ENCODE measurements at places on chromosomes 13 and 19.

DNA sequence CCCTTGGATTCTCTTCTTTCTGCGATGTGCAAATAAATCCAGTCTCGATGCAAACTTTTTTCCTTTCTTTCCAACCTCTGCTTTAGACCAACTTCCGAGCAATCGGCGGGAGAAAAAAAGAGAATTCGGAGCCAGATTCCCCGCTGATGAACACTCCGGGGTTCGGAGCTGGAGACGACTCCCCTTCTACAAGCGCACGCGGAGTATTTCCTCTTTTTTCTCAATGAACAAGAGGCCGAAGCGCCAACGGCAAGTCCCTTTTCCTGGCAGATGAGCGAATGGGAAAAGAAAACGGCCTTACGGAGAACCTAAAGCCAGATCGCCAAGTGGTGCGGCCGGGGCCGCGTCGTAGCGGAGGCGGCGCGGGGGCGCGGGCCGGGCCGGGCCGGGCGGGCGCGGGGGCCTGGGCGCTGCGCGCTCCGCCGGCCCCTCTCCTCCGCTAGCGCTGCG lies 250 bp downstream of the SPRY2 start:
- no peak for DNase-seq

DNA sequence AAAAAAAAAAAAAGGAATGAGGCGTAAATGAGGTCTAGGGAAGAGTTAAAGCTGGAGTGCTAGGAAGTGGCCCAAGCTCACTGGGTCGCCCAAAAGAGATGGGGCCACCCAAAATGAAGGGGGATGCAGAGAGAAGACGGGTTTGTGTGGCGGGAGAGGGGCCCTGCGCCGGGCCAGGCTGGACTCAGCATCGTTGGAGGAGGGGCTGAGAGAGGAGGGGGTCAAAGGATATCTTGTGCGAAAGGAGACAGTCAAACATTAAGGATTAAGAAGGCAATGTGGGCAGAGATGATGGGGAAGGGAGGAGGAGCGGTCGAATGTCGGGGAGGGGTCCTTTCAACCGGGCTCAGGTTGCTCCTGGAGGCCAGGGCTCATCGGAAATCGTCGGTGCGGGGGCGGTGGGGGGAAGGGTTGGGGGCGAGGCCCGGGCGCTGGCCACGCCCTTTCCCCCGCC lies 825 bp upstream of the CARM1 start:
- no peak for DNase-seq

DNA sequence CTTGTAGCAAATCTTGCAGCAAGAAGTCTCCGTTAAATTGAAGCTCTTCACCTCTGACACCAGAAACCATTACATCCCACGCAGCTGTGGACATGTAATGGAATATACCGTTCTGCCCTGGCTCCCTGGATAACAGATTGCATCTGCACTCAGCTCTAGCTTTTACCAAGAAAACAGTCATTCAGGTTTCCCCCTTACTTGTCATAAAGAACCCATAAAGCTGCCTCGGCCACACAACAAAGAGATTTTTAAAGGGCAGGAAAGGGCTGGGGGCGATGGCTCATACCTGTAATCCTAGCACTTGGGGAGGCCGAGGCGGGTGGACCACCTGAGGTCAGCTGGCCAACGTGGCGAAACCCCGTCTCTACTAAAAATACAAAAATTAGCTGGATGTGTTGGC lies 127.6 kb upstream of the RFC3 start:
- DNase-seq, result no peak

DNA sequence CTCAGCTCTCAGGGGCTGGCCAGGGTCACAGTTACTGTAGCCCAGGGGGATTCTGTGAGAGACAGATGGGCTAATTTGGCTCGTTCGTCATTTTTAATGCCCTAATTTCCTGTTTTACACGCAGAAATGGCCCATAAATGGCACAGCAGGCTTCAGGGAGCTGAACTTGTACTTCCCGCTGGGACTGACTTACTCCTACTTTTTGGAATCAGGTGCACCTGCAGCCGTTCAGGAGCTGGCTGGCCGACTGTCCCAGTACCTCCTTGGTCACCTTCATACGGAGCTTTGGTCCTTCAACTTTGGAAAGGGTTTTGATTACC lies 62.4 kb upstream of the URI1 start:
- no peak for DNase-seq

- DNase-seq, result no peak
Measured at GRCh38 chr13:38530492-38530891, 156.4 kb upstream of the FREM2 start.

DNA sequence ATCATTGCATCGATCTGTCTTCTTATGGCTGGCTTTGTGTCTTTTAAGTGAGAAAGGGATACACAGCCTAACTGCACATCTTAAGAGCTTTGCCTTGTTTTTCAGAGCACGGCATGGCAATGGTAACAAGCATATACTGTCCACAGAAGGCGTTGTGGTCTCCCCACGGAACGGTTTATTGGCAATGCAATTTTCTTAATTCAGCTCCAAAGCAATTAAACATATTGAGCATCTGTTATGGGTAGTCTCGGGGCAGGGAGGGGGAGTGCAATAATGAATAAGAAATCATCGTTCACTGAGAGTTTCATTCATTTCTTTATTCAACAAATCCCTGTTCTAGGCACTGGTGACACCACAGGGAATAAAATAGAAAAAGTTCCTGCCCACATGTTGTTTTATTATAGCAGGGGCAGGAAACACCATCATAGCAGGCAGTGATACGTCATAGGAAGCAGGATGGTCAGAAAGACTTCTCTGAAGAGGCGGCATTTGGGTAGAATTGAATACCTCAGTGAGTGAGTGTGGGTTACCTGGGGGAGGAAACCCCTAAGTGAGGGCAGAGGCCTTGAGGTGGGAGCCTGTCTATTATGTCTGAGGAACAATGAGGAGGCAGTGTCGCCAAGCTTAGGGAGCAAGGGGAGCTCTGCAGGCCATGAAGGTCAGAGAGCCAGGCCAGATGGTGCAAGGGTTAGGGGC lies 185.7 kb upstream of the KL start:
- no peak for DNase-seq

DNA sequence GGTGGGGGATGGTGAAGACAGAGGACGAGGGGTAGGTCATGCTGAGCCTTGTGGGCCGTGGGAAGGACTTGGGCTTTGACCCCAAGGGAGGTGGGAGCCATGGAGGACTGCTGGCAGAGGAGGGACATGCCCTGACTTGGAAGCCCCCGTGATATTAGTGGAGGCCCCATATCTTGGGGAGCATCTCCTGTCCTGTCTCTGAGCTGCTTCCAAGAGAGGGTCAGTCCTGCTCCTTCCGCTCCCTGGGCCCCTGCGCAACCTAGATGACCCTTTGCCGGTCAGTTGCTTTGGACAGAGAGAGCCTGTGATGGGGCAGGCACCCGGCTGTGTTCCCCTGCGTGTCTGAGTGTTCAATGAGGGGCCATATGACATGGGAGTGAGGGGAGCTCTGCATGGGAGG lies 5.2 kb downstream of the TLE6 start:
- no peak for DNase-seq

DNA sequence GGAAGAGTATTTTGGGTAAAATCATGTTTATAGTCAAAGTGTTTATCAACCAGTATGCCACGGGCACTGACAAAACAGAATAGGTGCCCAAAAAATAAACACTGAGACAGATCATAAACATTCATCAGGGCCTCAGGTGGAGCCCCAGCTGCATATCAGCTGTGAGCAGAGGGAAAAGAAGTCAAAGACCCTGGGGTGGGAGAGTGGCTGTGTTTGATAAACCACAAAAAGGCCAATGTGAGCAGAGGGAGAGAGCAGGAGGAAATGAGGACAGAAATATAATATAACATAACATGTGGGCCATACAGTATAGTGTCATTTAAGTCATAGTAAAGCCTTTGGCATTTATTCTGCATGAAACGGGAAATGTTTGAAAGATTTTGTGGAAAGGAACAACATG lies 10.0 kb upstream of the EPSTI1 start:
- DNase-seq, result no peak

DNA sequence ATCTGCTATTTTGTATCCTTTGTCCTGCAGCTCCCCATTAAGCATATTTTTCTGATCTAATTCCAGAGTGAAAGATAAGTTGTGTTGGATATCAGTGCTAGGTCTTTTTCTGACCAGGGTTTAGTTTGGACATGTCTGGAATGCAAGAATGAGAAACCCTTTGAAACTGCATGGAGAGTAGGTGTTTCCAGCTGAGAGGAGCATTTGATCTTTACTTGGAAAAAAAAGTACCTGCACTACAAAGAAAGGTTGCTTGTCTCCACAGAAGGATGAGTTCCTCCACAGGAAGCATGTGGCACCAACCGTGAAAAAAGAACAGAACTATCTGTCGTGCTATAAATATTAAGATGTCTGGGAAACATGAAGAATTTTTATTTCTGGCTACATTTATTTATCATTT lies 36.6 kb upstream of the MED4 start:
- no peak for DNase-seq

- peak; percentile 81 for DNase-seq
Measured at GRCh38 chr13:45047394-45048310, 58.3 kb downstream of the GPALPP1 start.

DNA sequence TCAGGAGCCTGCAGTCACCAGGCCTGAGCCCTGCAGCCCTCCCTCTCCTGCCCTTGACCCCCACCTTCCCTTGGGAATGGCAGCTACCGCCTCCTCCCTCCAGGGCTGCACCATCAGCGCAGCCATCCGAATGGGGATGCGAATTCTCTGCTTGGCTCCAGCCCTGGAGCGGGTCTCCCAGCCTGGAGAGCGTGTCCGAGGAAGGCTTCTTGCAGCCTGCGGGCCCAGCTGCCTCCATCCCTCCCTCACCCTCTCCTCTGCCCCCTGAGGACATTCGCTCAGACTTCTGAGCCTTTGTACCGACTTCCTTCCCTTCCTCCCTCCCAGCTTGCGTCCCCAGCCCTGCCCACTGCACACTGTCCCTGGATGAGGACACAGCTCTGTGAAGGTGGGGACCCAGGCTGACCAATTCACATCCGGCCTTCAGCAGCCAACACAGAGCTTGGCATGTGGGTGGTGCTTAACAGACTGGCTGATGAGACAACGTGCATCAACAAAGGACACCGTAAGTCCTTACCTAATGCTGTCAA lies 6.0 kb upstream of the NKPD1 start:
- DNase-seq, result no peak

DNA sequence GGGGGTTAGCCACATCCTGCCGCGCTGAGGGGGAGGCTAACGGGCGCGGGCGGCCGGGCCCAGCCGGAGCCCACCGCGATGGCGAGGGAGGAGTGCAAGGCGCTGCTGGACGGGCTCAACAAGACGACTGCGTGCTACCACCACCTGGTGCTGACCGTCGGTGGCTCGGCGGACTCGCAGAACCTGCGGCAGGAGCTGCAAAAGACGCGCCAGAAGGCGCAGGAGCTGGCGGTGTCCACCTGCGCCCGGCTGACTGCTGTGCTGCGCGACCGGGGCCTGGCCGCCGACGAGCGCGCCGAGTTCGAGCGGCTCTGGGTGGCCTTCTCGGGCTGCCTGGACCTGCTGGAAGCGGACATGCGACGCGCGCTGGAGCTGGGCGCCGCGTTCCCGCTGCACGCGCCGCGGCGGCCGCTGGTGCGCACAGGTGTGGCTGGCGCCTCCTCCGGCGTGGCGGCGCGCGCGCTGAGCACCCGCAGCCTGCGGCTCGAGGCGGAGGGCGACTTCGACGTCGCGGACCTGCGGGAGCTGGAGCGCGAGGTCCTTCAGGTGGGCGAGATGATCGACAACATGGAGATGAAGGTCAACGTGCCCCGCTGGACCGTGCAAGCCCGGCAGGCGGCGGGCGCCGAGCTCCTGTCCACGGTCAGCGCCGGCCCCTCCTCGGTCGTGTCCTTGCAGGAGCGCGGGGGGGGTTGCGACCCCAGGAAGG lies 692 bp downstream of the RGS9BP start:
- DNase-seq, result peak; percentile 41

GRCh38 chr19:5436106-5436947 lies 18.9 kb upstream of the ZNRF4 start:
- DNase-seq, result no peak

DNA sequence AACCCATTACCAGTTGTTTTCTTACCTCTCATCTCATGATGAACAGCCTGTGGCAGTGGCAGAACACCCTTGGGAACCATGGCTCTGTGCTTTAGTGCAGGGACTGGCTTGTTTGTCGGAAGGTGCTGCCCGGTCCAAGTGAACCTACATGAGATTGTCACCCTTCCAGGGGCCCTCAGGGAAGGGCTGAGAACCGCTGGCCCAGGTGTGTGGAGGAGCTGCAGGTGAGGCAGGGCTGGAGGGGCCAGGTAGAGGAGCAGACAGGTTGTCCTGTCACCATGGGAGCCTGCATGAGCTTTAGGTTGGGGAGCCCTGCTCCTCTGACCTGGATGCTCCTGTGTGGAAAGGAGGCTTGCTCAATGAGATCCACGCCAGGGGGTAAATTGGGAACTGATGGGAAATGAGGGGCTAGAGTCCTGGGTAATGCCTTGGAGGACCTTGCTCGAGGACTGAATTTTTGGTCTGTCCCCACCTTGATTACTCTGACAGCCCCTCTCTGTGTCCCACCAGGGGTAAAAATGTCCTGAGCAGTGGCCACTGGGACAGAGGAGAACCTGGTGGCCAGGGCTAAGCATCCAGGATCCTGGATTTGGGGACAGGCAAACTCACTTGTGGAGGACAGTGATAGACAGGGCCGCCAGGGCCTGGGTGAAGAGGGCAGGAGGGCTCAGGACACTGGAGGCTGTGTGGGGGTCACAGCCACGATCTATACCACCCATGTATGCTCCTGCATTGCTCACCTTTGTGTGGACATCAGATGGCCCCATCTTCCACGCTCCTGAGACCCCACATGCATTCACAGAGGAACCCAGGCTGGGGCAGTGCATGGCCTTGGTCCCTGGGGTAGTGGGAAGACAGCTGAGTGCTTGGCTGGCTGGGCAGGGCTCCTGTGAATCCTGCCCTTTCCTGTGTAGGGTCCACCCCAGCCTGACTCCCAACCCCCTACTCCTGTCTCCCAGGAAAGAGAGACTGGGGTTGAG lies 24.1 kb upstream of the CEACAM1 start:
- DNase-seq, result no peak

GRCh38 chr19:34578173-34578572 lies 96.6 kb downstream of the WTIP start:
- DNase-seq, result no peak

DNA sequence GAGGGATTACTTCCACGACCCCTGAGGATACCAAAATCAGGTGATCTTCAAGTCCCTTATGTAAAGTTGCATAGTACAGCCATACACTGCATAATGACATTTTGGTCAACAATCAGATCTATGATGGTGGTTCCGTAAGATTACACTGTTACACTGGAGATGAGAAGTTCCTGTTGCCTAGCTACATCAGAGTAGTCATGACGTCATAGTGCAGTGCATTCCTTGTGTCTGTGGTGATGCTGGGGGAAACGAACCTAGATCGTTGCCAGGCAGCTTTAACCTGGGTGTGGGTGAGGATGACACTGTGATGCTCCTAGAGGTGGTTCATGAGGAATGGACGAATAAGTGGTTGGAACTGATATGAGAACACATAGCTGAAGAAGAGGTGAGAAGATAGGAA lies 9.1 kb downstream of the ZNF610 start:
- DNase-seq, result no peak

DNA sequence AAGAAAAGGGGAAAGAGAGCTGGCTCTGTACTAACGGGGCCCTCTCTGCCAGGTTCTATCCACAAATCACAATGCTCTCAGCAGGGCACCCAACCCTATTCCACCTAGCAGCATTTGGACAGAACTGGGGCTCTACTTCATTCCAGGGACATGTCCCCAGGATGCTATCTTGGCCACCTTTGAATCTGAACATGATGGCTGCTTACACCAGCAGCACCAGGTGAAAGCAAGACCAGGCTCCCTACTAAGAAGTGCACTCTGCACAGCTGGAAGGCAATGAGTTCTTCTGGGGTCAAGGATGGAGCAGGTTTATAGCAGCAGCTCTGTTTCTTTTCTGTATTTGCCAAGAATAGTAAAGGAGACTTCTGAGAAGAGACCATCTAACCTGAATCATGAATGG lies 222.4 kb downstream of the DACH1 start:
- DNase-seq, result no peak

Data from CD4-positive, alpha-beta T cell treated with Interleukin-17A for 4 hours (primary cell).